ENCODE measurements at places on chromosomes 13 and 19.

- DNase-seq, result peak; percentile 48
Measured at GRCh38 chr19:679418-680286, 3.5 kb downstream of the FSTL3 start.

DNA sequence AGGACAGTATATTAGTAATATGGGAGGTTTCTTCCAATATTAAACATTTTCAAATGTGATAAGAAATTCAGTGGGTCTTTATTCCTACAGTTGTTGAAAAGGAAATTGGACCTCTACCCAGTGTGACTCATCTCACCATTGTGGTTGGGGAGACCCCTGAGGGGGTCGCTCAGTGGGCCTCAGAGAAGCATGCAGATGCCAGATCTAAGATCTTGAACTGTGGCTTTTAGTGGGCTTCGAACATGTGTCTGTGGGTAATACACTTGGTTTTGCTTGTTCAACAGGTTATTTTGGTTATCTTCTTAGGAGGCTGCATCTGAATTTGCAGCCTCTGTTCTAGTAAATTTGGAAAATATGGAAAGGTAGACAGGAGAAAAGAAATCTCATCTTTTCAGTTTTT lies 132.3 kb downstream of the PCCA start:
- no peak for DNase-seq

- no peak for DNase-seq
Measured at GRCh38 chr19:35202722-35203688, 25.5 kb downstream of the FAM187B start.

- no peak for DNase-seq
Measured at GRCh38 chr13:55302568-55302967, 1838.2 kb upstream of the PRR20A start.

DNA sequence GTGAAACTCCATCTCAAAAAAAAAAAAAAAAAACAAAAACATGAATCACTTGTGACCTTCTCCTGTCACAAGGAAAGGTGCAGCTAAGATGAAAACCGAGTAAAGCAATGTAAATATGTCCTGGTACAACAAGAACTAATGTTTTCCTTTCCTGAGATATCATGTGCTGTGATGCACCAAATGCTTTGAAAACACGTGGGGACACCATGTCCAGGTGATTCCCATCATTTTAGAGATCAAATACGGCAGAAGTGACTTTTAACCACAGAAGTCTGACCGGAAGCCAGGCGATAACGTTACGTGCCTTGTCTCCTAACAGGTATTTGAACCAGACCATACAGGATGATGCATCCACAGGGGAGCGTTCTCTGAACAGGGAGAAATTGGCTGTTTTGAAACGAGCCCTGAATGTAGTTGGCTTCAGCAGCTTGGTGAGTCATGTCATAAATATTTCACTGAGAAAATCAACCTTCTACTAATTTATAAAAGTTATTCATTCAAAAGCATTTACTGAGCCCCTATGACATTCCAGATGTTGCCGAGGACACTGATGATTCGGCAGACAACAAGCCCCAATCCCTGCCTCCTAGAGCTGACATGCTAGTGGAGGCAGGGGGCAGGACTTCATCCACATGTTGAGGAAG lies 328.1 kb downstream of the MYO16 start:
- no peak for DNase-seq

DNA sequence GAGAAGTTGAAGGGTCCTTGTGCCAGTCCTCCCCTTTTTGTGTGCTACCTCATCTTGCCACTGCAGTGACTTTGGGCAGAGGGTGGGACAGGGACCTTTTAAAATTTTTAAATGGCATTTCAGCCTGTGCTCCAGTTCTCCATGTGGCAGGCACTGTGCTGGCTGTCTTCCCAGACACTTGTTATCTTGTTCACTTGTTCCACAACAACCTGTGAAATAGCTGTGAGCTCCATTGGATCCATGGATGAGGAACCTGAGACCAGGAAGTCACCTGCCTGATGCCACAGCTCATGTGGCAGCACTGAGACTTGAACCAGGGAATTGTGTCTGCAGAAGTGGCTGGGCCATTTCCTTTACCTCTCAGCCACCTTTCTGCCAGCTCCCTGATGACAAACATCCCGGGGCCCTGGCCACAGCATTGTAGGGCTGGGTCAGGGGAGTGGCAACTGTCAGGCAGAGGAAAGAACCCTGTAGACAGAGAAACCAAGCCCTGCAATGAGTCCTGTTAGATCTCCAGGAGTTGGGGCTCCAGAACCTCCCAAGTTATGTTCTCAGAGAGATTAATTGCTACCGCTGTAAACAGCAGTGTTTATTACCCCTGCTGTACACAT lies 6.4 kb downstream of the EGLN2 start:
- peak; percentile 63 for DNase-seq

DNA sequence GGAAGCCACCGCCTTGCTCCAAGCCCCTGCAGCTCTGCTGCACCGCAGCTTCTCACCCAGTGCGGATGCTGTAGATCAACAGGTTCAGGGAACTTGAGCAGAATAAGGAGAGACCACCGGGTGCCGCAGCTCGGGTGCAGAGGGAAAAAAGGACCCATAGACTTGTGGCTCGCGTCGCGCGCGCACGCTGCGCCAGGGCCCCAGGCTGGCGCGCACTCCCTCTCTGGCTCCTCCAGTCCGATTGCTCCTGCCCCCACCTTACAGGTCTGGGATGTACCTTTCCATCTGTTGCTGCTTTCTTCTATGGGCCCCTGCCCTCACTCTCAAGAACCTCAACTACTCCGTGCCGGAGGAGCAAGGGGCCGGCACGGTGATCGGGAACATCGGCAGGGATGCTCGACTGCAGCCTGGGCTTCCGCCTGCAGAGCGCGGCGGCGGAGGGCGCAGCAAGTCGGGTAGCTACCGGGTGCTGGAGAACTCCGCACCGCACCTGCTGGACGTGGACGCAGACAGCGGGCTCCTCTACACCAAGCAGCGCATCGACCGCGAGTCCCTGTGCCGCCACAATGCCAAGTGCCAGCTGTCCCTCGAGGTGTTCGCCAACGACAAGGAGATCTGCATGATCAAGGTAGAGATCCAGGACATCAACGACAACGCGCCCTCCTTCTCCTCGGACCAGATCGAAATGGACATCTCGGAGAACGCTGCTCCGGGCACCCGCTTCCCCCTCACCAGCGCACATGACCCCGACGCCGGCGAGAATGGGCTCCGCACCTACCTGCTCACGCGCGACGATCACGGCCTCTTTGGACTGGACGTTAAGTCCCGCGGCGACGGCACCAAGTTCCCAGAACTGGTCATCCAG lies 964 bp downstream of the PCDH17 start:
- peak; percentile 2 for DNase-seq

DNA sequence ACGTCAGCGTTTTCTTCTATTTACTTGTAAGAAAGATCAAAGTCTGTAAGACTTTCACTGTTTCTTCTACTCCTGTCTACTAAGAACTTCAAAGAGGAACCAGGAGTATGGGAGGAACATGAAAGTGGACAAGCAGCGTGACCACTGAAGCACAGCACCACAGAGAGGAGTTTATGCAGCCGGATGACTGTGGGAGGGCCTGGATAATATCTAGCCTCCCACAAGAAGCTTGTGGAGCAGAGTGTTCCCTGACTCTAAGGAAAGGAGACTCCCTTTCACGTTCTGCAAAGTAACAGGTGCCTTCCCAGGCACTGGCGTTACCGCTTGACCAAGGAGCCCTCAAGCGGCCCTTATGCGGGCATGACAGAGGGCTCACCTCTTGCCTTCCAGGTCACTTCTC lies 83.6 kb upstream of the PDCD5 start:
- DNase-seq, result no peak
